ENCODE measurements at places on chromosomes 4 and X.

DNA sequence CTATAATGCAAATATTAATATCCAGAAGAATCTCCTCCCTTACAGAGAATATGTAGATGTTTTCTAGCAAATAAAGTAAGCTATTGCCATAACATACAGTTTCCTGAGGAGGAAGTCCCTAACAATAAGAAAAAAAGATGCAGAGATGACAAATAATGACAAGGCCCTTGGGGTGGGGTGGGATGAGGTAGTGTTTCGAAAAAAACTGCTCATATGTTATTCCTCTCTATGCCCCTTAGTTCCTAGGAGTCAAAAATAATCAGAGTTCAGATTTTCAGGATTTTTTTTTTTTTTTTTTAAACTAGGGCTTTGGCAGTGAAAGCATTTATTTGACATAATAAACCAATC lies 99.0 kb downstream of the ZAR1 start:
- DNase-seq: no peak

DNA sequence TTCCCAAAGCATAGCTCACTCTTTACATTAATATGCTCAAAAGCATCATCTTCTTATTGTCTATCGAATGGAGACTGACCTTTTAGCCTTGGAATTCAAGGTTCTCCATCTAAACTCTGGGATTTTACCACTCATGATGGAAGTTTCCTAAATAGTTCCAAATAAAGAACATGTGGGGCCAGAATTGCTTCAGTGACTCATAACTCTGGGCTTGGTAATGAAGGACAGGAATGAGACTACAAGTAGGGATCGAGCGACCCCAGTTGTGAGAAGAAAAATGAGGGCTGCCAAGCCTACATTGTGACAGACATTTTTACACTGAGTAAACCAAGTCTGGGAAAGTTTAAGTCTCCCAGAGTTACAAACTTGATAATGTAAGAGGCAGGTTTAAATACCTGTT lies 269.9 kb downstream of the CBLL2 start:
- DNase-seq: no peak

DNA sequence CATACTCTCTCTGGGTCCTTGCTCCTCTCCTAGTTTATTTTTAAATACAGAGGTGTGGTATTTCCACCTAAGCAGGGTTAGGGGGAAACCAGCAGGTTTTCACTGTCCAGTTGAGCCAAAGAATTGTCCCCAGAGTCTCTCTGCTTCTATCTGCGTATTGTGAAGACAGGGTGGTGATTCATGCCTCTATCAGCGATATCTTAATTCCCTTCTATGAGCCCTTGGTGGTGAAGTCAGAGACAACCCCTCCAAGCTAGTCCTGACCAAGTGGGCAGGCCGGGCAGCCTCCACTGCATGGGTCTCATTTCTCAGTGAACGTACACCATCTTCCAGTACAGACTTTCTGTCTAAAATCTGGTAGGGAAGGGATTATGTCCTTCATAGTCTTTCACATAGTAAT lies 100.5 kb upstream of the GPR34 start:
- DNase-seq: no peak

DNA sequence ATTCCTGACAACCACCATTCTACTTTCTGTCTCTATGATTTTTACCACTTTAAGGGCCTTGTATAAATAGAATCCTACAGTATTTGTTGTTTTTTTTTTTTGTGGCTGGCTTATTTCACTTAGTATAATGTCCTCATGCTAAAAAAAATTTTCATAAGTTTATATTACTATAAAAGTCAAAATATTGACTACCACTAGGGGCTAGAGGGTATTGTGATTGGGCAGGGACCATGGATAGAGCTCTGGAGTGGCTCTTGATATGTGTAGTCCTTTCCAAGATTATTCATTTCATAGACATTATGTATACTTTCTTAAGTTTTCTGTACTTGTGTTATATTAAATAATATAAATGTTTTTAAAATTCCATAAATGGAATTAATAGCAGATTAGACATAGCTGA lies 34.6 kb downstream of the MYOZ2 start:
- no peak for DNase-seq

Measured in stimulated activated CD8-positive, alpha-beta memory T cell treated with anti-CD3 and anti-CD28 coated beads, Interleukin-4, amount 100 ng/mL, for 4 hours (primary cell).